Myocyte (in vitro differentiated cells): ENCODE measurements at places on chromosomes 7 and 10.

DNA sequence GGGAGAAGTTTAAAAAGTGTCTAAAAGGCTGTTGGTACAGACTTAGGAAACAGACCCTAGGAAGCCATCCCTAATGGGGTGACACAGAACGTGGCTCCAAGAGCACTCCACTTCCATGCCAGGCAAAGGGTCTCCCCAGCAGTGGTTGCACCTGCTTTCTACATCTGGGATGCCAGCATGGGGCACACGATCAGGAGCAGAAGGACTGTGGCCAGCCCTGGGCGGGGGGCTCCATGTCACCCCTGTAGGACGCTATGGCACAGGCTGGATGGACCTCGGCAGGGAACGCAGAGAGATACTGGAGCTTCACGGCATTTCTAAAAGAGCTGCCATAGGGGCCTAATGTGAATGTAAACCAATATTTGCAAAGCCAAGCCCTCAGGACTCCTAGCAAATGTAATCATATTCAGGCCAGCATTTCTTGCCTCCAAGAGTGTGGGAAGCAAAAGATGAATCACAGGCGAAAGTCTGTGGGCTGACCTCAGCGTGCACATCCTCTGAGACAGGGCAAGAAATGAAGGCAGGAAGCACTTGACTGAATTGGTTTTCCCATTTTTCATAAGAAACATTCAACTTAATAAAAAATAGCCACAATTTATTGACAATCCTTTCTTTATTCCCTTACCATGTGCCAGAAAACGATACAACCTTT lies 93.9 kb downstream of the ATXN7L1 start:
- DNase-seq = peak; percentile 88

- DNase-seq = no peak
Measured at GRCh38 chr10:62858364-62858763, 42.2 kb upstream of the EGR2 start.

- no peak for DNase-seq
Measured at GRCh38 chr7:115435178-115435577, 513.3 kb downstream of the MDFIC start.

GRCh38 chr7:105304040-105304895 lies 84.5 kb downstream of the SRPK2 start:
- DNase-seq = peak; percentile 37

- no peak for DNase-seq
Measured at GRCh38 chr10:124287791-124288190, 130.9 kb downstream of the OAT start.

GRCh38 chr10:104811166-104811565 lies 170.1 kb downstream of the SORCS3 start:
- DNase-seq = no peak

GRCh38 chr7:11203224-11203623 lies 229.6 kb downstream of the PHF14 start:
- peak; percentile 24 for DNase-seq

GRCh38 chr10:14381475-14381874 lies 50.8 kb upstream of the FRMD4A start:
- no peak for DNase-seq

DNA sequence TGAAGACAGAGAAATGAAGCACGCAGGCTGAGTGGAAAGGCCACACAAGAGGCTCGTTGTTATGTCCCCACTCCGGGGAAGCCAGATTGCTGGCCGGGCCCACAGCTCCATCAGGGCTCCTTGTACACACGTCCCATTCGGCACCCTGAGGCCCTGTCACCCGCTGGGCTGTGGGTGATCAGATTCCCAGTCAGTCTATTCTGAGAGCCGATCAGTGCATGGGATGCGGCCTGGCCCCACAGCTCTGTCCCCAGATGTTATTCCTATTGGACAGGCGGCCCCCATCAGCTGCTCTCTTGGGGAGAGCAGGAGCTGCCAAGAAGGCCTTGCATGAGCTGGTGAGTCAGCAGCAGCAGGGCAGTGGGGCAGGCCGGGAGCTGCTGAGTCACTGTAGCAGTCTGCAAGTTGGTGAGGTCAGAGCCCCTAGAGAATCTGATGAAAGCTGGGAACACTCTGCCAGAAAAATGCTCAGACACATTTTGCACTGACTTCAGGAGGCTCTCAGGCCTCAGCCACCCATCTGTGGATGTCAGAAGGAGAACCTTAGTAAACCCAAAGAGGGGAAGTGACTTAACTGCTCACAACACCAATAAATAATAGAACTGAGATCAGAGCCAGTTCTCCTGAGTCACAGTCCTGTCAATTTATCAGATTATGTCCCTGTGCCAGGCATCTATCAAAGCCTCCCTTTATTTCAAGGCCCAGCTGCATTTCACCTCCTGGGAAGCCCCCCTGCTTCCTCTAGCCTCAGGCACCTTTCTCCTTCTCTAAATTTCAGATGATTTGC lies 9.4 kb upstream of the PSAP start:
- peak; percentile 100 for DNase-seq

DNA sequence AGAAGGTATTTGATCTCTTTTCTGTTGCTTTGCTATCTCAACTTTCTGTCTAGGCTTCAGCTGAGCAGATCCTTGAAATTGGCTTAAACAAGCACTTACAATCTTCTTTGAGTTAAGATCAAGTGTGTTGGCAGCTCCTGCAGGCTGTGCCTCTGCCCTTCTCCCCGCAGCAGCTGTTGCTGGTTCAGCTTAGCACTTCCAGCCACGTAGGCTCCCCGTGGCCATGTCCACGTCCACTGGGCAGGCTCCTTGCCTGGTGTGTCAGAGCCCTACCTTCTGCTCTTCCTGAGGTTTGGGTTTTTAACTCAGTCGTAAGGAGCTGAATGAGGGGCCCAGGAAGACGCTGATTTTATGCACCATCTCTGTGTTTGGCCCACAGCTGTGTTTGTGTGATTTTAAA lies 47.2 kb downstream of the CAMK1D start:
- peak; percentile 62 for DNase-seq

GRCh38 chr7:84389242-84389641 lies 194.7 kb upstream of the SEMA3A start:
- DNase-seq = no peak

DNA sequence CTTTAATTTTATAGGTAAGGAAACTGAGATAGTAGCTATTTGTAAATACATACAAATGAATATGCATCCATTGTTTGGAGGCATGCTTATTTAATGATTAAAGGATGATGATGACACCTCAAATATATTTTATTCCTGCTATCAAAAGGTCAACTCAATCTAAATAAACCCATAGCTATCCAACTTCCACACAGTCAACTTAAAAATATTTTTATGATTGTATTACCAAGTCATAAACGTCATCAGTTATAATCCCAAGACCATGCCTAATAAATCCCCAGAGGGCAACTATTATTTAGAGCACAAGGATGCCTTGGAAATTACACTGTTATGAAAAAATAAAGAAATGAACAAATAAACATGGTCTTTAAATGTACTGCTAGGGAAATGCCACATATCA lies 102.1 kb downstream of the MPP7 start:
- no peak for DNase-seq

DNA sequence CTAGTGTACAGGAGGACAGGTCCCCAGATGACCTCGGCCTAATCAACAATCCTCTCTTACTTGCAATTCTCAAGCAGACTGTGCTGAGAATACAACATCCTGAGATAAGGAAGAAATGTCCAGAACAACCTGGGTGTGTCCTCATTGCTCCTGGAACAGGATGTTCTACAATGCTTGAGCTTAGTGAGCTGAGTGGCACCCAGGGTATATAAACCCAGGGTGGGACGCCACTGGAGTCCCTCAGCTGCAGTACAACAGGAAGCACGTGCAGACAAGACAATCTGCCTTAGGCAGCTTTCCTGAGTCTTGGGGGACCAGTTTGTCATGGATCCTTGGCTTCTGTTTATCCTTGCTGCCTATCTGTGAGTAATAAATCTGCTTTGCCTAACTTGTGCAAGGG lies 27.7 kb upstream of the SLC25A13 start:
- no peak for DNase-seq
